Activated gamma-delta T cell treated with anti-CD3 and anti-CD28 coated beads, Interleukin-2, amount 50 U/mL, for 16 hours (primary cell): ENCODE measurements at places on chromosomes 2 and 18.

DNA sequence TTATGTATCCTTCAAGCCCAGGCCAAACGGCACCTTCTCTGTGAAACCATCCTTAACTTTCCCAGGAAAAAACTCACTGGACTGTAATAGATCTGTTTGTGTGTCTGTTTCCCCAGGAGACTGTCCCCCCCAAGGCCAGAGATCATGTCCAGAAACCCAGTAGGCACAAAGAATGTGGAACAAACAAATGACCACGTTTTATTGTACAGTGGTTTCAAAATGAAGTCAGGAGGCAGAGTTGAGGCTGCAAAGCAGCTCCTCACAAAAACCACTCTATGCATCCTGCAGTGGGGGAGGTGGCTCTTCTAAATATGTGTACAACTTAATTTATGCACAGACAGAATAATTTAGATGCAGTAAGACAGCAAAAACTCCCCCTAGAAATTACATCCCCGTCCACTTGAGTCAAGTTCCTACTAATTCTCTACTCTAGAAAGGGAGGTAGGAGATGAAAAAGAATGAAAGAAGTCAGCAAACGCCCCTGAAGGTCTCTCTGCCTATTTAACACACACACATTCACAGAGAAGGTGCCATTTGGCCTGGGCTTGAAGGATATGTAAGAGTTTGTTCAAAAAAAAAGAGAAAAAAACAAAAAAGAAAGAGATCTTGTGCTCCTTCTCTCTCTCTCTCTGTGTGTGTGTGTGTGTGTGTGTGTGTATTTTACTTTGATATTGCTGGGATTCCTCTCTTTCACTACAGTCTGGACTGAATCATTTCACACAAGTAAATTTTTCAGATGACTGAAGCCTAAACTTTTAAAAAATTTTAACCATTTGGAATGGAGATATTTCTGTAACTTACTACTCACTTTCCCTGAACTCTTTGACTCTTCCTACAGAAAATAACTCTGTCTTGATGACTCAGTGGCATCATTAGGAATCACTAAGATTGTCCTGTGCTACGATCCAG lies 19.5 kb downstream of the BCL2 start:
- DNase-seq = no peak

- no peak for DNase-seq
These were observed 44.0 kb downstream of the PTRHD1 start for GRCh38 chr2:24749069-24749691.

- DNase-seq = no peak
These were observed 63.0 kb upstream of the DSC1 start for GRCh38 chr18:31225668-31226067.

DNA sequence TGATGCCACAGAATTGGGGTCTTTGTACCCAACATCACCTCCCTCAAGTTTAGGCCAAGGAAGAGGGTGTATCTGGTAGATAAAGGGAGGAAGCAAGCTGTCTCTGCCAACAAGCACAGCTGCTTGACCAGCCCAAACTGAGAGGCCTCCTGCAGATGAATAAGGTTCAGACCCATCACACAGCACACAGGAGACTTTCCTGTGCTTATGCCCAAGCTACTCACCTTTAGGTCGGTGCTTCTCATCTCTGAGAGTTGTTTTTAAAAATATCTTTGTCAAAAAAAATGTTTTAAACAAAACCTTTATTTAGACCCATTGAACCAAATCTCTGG lies 24.7 kb upstream of the SP3 start:
- no peak for DNase-seq
